H4 (cell line): ENCODE measurements at places on chromosomes 3 and 15. TPM values are rescaled to one million over a fixed set of nuclear protein-coding genes. Genes with fewer than 3 reads are reported as not detected.

ELL3 gene
- total RNA-seq: 1.3 and 2.2 TPM in 2 replicates

GOLGA6L7 gene
- total RNA-seq: not detected in 2 replicates

DGKG gene
- total RNA-seq: 18.4 and 26.1 TPM in 2 replicates

COPS2 gene
- total RNA-seq: 47.8 and 61.5 TPM in 2 replicates

TRIM59 gene
- total RNA-seq: 0.04 TPM in 1 of 2 replicates, not detected in the other

STOML1 gene
- total RNA-seq: 5.2 and 6.7 TPM in 2 replicates

NR2E3 gene
- not detected in 2 replicates for total RNA-seq

ZBTB47 gene
- 1.9 and 3.8 TPM in 2 replicates for total RNA-seq

ATP13A5 gene
- total RNA-seq: 0.04 and 0.48 TPM in 2 replicates

ATP2B2 gene
- total RNA-seq: 0.12 TPM in 2 replicates

RTP3 gene
- 0.06 and 0.41 TPM in 2 replicates for total RNA-seq

SMAD6 gene
- 3.4 and 4.7 TPM in 2 replicates for total RNA-seq

CHRNA7 gene
- total RNA-seq: 0.90 and 4.0 TPM in 2 replicates

GOLGA8J gene
- total RNA-seq: not detected in 2 replicates

NAA80 gene
- total RNA-seq: 2.4 and 4.6 TPM in 2 replicates

ACTC1 gene
- not detected in 2 replicates for total RNA-seq

LSM3 gene
- total RNA-seq: 39.2 and 42.7 TPM in 2 replicates

PLA1A gene
- 0.04 and 0.18 TPM in 2 replicates for total RNA-seq

TM4SF18 gene
- total RNA-seq: 0.08 and 0.39 TPM in 2 replicates

OR5K2 gene
- not detected in 2 replicates for total RNA-seq

SPINK8 gene
- total RNA-seq: not detected in 2 replicates

ADGRG7 gene
- not detected in 2 replicates for total RNA-seq

MASP1 gene
- total RNA-seq: 6.0 and 10.2 TPM in 2 replicates

ANKRD34C gene
- total RNA-seq: 0.19 TPM in 1 of 2 replicates, not detected in the other

CNTN3 gene
- total RNA-seq: 0.06 TPM in 1 of 2 replicates, not detected in the other

BCHE gene
- 48.5 and 56.3 TPM in 2 replicates for total RNA-seq

CPNE4 gene
- 0.12 and 0.14 TPM in 2 replicates for total RNA-seq

TMEM108 gene
- 0.97 and 1.0 TPM in 2 replicates for total RNA-seq

GOLGA6L9 gene
- 0.37 and 0.75 TPM in 2 replicates for total RNA-seq

FAM227B gene
- 1.9 and 2.1 TPM in 2 replicates for total RNA-seq

NMNAT3 gene
- not detected in 2 replicates for total RNA-seq

LMAN1L gene
- total RNA-seq: 0.10 TPM in 1 of 2 replicates, not detected in the other

UQCRC1 gene
- total RNA-seq: 171 and 176 TPM in 2 replicates

IL17RB gene
- 0.39 TPM in 2 replicates for total RNA-seq

RLBP1 gene
- not detected in 2 replicates for total RNA-seq
